Endodermal cell (in vitro differentiated cells): ENCODE measurements at places on chromosomes 3 and 15. TPM values are rescaled to one million over a fixed set of nuclear protein-coding genes. Genes with fewer than 3 reads are reported as not detected.
A peak's percentile ranks its signal among the peaks of the same experiment; 100 is the strongest.

The SNTN gene
- total RNA-seq, result not detected in 3 replicates

The FGD5 gene
- total RNA-seq, result 15.3 and 17.0 TPM in 2 replicates

GRCh38 chr15:74873036-74873755 is at the start of gene SCAMP2:
Gene SCAMP2, minus strand, starts transcription at chr15:74873365. Its CDS starts 110 bp downstream, at chr15:74873255.
- peak within 1 kb of the TSS; percentile 77 for H3K27ac ChIP-seq
- H3K4me1 ChIP-seq, result peaks cover 7% of the 10 kb centered on the region
- peak; percentile 98 for DNase-seq

DNA sequence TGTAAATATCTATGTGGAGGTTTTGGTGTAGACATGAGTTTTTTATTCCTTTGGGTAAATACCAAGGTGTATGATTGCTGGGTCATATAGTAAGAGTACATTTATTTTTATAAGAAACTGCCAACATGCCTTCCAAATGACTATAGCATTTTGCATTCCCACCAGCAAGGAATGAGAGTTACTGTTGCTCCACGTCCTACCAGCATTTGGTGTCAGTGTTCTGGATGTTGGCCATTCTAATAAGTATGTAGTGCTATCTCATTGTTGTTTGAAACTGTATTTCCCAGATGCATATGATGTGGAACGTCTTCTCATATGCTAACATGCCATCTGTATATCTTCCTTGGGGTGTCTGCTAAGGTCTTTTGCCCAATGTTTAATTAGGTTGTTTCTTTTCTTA is 38.7 kb downstream of the LHFPL4 start:
- peaks cover 10% of the 10 kb centered on the region for H3K27me3 ChIP-seq
- no peaks in the 10 kb centered on the region for H3K4me1 ChIP-seq
- H3K27ac ChIP-seq, result no peak overlapping the region

DNA sequence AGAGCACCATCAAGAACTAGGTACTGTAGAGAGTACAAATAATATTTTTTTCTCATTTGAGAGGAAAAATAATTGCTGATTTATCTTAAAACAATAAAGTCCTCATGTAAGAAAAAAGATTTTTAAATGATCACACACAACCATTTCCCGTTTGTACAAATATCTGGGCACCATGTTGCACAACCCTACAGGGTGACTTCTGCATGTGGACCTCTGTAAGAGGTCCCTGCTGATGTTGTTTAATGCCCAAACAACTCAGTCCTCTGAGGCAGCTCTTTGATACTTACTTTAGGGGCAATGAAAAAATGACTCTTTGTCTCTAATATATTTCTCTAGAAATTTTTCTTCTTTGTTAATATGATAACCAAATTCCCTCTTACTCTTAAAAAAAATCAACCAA is 168.1 kb upstream of the SATB1 start:
- DNase-seq, result no peak
- H3K27me3 ChIP-seq, result no peaks in the 10 kb centered on the region
- no peaks in the 10 kb centered on the region for H3K4me1 ChIP-seq
- H3K27ac ChIP-seq, result no peak overlapping the region
- no peaks in the 10 kb centered on the region for H3K36me3 ChIP-seq

GRCh38 chr3:40206522-40206921 is 103.0 kb upstream of the EIF1B start:
- no peaks in the 10 kb centered on the region for H3K4me1 ChIP-seq
- peak; percentile 7 for DNase-seq
- H3K27ac ChIP-seq, result no peak overlapping the region
- H3K4me3 ChIP-seq, result no peak overlapping the region

DNA sequence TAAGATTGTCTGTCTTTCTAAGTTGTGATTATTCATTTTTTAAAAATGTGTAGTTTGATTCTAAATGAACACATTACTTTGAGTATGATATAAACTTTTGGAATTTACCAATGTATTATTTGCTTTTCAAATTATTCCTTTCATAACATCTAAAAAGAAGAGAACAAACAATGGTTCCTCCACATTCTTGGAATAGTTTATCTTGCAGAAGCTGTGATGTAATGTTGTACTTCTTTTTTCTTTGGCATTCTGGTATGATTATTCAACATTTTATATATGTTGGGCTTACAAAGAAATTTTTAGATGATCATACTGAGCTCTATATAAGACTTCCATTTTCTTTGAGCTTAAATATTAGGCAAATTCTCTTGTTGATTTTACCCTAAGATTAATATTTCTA is 419.2 kb downstream of the DIPK2A start:
- H3K4me3 ChIP-seq, result no peak overlapping the region
- H3K27ac ChIP-seq, result no peak overlapping the region
- no peak for DNase-seq
- no peaks in the 10 kb centered on the region for H3K36me3 ChIP-seq

DNA sequence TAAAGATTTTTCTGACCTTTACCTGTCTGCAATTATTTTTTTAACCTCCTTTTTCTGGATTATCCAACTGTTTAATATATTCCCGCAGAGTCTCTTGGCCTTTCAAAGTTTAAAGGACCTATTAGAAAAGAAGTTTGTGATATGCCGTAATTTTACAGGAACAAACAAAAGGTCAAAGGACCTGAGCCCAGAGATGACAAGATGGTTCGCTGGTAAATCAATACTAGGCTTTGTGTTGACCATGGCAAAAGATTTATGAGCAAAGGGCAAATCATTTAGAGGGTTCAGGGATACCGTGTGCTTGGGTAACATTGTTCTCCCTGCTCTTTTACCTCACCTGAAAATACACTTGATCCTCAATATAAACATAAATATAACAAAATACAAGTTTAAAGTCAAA is 923.5 kb downstream of the ROBO1 start:
- H3K27ac ChIP-seq, result no peak overlapping the region
- H3K4me3 ChIP-seq, result no peak overlapping the region
- no peak for DNase-seq
- H3K4me1 ChIP-seq, result peaks cover 3% of the 10 kb centered on the region
- H3K36me3 ChIP-seq, result no peaks in the 10 kb centered on the region

GRCh38 chr3:146903927-146904326 is 298.8 kb upstream of the PLSCR5 start:
- no peaks in the 10 kb centered on the region for H3K4me1 ChIP-seq
- no peak overlapping the region for H3K4me3 ChIP-seq
- no peak overlapping the region for H3K27ac ChIP-seq
- no peaks in the 10 kb centered on the region for H3K27me3 ChIP-seq
- DNase-seq, result no peak

DNA sequence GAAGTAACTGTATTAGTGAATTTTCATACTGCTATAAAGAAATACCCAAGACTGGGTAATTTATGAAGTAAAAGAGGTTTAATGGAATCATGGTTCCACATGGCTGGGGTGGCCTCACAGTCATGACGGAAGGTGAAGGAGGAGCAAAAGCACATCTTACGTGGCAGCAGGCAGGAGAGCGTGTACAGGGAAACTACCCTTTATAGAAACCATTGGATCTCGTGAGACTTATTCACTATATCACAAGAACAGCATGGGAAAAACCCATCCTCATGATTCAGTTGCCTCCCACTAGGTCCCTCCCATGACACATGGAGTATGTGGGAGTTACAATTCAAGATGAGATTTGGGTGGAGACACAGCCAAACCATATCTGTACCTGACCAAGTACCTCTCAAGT is 812.3 kb upstream of the ALCAM start:
- H3K27ac ChIP-seq, result no peak overlapping the region
- no peaks in the 10 kb centered on the region for H3K4me1 ChIP-seq
- H3K27me3 ChIP-seq, result no peaks in the 10 kb centered on the region
- no peak overlapping the region for H3K4me3 ChIP-seq
- no peaks in the 10 kb centered on the region for H3K36me3 ChIP-seq
